ENCODE measurements at places on chromosomes 11 and 22.

- DNase-seq: no peak
These were observed 131.7 kb downstream of the DDX10 start for GRCh38 chr11:108796551-108796950.

DNA sequence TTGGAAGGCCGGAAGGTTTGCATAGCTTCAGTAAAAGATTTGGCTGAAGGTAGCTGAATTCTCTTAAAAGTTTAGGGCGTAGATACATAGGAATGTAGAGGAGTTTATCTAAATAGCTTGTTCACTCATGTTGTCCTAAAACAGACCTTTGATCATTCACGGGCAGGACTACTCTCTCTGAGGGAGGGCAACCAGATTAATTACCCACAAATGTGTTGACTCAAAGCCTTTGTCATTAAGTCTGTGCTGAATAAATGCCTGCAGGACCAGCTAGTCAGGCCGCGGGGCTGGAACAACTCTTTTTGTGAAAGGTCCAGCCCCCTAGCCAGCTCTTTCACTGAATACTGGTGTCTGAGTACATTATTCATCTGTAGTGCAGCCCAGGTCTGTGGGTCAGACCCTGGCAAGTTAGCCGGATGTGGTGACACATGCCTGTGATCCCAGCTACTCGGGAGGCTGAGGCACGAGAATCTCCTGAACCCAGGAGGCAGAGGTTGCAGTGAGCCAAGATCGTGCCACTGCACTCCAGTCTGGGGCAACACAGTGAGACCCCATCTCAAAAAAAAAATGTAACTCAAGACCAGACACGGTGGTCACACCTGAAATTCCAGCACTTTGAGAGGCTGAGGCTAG, 2.8 kb upstream of the FADD start:
- DNase-seq: no peak

DNA sequence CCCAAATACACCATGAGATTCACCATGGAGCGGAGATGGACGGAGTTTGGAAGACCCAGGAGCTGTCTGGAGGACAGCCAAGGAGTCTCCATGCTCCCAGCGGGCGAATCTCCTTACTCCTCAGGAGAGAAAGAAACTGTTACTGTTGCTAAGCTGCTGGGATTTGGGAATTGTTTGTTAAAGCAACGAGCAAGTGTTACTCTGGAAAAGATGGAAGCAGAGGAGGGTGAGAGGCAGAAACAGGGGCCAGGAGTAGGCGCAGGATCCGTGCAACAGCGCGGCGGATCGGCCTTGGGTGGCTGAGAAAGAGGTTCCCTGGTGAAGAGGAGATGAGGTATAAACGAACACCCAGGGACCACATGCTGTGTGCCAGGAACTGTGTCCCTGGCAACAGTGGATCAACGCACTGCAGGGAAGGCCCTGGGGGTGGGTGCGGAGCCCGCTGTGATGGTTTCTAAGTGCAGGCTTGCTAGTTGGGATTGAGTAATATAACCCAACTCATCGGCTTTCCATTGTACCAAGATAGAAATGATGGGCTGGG, 1436.4 kb downstream of the BRD1 start:
- DNase-seq: no peak

DNA sequence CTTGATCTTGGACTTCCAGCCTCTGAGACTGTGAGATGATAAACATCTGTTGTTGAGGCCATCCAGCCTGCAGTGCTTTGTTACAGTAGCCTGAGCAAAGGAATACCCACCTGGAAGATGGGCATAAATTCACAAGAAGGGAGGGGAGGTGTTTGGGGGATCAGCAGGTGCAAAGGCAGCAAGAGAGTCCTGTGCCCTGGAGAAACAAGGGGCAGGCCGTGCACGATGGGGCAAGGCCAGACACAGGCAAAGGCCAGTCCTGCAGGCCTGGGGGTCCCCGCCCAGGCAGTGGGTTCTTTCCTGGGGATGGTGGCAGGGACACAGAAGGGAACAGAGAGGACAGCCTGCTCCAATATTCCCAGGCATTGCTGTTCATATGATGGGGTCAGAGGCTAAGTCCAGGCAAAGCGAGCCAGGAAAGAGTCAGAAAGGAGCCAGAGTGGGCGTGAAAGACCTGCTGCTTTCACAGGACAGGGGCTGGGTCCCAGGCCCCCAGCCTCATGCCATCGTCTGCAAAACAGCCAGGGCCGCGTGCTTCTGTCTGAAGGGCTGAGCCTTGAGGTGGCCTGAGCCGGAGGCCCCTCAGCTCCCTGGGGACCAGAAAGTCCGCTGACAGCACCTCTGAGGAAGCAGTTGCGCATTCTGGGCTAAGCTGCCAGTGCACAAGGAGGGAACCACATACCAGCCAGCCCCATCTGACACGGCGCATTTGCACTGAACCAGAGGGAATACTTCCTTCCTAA, 48.8 kb downstream of the MYEOV start:
- no peak for DNase-seq

DNA sequence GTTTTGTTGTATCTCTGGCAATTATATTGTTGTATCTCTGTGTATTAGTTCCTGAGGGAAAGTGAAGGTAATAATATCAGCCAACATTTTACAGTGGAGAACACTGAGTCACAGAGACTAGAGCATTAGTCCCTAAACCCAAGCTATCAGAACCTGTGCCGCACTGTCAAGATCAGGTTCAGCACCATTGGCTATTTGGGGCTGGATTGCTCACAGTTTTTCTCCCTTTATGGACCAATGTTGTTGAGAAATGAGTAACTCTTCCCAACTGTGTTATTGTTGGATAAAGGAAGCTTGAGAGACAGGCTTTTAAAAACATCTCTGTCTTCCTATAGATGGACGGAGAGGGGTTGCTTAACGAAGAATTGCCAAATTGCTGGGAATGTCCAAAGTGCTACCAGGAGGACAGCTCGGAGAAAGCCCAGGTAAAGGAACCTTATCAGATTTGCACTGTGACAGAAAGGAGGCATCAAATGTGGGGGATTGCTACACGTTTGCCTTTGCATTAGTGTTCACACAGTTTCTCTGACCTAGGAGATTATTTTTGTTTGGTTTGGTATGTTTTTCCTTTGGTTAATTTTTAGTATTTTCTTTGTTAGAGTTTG, 18.2 kb upstream of the GRK2 start:
- DNase-seq: no peak

- no peak for DNase-seq
These were observed 37.2 kb upstream of the ACER3 start for GRCh38 chr11:76823481-76824028.

DNA sequence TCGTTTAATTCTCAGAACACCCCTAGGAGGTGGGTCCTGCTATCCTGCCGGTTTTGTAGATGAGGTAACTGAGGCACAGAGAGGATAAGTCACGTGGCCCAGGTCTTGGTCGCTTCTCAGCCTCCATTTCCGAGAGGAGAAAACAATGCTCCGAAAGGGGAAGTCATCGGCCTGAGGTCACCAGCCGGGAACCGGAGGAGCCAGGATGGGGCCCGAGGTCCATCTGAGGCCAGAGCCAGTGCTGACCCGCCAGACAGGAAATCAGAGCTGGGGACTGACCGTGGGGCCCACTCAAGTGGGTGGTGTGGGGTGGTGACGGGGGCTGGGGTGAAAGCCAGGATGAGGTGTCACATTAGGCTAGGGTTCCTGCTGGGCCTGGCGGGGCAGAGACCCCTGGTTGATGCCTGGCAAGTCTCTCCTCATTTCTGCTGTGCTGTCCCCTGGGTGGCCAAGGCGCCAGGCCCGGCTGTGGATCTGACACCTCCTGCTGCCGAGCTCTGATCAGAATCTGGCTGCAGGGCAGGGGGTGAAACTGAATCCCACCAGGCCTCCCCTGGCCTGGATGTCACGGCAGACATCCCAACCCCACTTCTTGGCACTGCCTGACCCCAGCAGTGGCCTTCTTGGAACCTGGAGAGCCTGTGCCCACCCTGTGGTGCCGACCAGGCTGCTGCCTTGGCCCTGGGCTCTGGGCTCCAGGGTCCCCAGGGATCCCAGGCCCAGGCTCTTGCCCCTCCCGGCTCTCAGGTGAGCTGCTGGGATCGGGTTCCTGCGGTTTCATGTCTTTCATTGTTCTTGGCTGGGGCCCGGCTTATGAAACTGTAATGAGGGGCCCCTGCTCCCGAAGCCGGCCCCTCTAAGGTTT, 12.0 kb downstream of the TRIOBP start:
- DNase-seq: no peak

DNA sequence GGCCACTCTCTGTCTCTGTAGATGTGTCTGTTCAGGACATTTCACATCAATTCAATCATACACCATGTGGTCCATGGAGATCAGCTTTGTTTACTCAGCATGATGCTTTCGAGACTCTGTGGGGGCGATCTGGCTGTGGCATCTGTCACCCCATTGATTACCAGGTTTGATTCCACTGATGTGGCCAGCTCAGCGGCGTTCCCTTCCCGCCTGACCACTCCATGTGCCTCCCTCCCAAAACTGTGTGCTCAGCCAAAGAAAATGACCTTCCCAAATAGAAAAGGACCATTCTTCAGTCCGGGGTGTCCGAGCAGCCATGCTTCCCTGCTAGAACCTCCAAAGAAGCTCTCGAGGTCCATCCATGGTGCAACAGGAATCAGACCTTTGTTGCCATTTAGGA, 89.1 kb downstream of the BRD1 start:
- DNase-seq: no peak

DNA sequence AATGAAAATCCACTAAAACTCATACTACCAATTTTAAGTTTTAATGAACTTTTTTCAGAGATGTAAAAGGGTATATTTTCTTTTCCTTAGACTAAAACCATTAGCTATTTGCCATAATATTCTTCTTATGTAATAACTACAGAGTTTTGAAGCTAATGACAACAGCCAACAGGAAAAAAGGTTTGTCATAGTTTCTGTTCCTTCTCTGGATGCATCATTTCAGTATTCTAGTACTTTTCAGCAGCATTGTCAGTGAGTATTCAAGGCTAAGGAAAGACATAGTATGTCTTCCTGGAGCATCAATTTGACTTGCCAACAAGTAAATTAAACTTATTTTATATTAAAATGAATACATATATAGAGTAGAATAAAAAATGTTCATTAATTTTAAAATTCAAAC, 166.0 kb downstream of the METTL15 start:
- no peak for DNase-seq

- DNase-seq: no peak
These were observed 18.3 kb downstream of the CLMP start for GRCh38 chr11:123176785-123177184.

- DNase-seq: no peak
These were observed 686.3 kb downstream of the NTM start for GRCh38 chr11:132056689-132057088.

GRCh38 chr22:24189249-24190158, 8.2 kb downstream of the SUSD2 start:
- DNase-seq: no peak

- DNase-seq: no peak
These were observed 14.5 kb upstream of the CYP2R1 start for GRCh38 chr11:14906578-14906977.
